Lower leg skin (tissue), 4 donors: ENCODE measurements at places on chromosomes 11 and 22. TPM values are rescaled to one million over a fixed set of nuclear protein-coding genes. Genes with fewer than 3 reads are reported as not detected.

DNA sequence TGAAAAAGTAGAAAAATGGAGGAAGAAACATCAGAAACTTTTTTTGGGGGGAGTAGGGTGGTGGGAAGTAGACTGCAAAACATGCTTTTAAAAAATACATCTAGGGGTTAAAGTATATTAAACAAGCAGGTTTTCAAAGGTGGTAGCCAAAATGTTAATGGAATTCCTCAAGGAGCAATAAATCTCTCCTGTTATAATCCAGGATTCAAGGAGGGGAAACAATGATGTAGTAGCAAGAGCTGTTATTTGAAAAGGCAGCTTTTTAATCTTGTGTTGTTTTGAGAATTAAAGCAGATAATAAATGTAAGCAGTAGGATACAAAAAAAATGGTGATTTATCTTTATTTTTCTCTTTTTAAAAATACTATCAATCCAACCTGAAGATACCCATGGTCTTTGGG, 736.5 kb upstream of the CCDC90B start:
- no peak for DNase-seq

DNA sequence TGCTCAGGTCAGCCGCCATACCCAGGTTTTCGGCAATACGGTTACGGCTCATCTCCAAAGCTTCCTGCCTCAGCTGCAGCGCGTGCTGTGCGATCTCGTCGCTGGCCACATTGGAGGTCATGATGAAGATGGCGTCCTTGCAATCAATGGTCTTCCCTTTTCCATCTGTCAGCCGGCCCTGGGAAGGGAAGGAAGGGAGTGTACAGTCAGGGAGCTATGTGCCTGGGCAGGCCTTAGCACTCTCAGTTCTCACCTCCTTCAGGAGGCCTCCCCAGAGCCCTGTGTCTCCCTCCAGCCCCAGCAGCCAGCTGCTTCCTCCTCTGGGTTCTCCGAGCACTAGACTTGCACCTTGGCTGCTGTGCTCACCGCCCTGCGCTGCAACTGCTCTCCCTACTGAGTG, 51.5 kb upstream of the PHOX2A start:
- no peak for DNase-seq

- no peak for DNase-seq
These were observed 23.0 kb upstream of the MAP6 start for GRCh38 chr11:75691804-75692203.

The FZD4 gene
- 10.6 TPM for total RNA-seq

The ST14 gene
- total RNA-seq = 107 TPM

The SLC22A12 gene
- not detected for total RNA-seq
